NCI-H2081 (cell line): ENCODE measurements at places on chromosomes 6 and 20.
A peak's percentile ranks its signal among the peaks of the same experiment; 100 is the strongest.

- no peak for DNase-seq
These were observed 89.5 kb downstream of the ZMYND8 start for GRCh38 chr20:47266847-47267515.

DNA sequence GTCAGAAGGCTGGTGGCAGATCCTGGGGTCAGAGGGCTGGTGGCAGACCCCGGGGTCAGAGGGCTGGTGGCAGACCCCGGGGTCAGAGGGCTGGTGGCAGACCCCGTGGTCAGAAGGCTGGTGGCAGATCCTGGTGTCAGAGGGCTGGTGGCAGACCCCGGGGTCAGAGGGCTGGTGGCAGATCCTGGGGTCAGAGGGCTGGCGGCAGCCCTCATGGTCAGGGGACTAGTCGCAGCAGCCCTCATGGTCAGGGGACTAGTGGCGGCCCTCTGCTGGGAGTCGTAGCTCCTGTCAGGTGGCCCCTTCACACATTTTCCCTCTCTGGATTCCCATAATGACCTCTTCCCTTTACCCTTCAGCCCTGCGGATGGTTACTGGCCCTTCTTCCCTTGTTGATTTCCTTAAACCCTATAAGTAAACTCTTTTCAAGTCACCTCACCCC, 86.7 kb downstream of the CDC5L start:
- no peak for DNase-seq

GRCh38 chr6:43921039-43921438, 151.0 kb downstream of the VEGFA start:
- no peak for DNase-seq

DNA sequence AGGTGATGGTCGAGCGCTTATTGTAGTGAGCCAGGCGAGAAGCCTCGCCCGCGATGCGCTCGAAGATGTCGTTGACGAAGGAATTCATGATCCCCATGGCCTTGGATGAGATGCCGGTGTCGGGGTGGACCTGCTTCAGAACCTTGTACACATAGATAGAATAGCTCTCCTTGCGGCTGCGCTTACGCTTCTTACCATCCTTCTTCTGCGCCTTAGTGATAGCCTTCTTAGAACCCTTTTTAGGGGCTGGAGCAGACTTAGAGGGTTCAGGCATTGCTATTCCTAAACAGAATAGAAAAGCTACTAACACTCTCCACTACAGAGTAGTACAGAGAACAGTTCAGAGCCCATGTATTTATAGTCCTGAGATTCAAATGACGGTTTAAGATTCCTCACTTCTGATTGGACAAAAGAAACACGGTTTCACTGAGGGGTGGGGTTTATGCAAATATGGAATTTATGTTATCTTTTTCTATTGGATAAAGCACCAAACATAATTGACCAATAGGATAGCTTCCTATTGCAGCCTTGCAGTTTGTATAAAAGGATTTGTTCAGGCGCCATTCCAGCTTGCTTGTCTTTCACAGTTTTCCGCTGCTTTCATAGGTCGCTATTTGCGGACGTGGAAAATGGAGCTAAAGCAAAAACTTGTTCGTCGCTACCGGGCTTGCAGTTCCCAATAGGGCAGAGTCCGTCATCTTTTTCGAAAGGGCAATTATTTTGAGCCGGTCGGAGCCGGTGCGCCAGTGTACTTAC, 43.7 kb upstream of the HFE start:
- no peak for DNase-seq

GRCh38 chr6:87968435-87969278, 79.0 kb upstream of the SPACA1 start:
- DNase-seq, result peak; percentile 34

GRCh38 chr6:93894521-93894920, 475.2 kb upstream of the EPHA7 start:
- DNase-seq, result no peak

- DNase-seq, result no peak
These were observed 436 bp downstream of the CAGE1 start for GRCh38 chr6:7389162-7389450.

GRCh38 chr6:90621581-90621980, 34.7 kb upstream of the MAP3K7 start:
- DNase-seq, result no peak

DNA sequence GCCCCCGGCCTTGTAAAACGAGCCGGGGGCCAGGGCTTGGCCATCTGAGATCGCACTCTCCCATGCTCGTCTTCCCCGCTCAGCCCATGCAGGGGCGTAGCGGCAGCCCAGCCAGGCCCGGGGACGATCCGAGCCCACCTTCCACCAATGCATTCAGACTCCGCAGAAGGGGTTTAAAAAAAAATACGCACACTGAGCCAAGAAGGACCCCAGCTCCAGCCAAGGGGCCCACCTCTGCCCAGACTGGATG, 320 bp downstream of the GSTA4 start:
- no peak for DNase-seq

DNA sequence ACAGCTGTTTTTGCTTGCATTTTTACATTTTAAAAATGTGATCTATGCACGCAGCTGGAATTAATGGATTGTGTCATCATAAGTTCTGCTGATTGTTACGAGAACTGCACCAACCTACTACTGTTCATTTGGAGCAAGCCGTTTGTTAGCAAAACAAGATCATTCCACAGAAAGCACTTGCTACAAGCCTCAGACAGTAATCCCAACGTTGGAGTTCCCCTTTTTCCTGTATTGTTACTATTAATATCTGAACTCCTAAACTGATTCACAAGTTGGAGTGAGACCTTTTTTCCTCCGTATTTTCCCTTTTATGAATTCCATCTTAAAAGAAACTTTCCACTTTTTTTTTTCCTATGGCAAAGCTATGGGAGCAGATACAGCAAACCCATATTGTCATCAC, 3.5 kb downstream of the TENT5A start:
- no peak for DNase-seq

- DNase-seq, result no peak
These were observed 3.0 kb upstream of the IL17A start for GRCh38 chr6:52183131-52183713.

- DNase-seq, result no peak
These were observed 14.8 kb upstream of the TENT5A start for GRCh38 chr6:81767163-81767891.

DNA sequence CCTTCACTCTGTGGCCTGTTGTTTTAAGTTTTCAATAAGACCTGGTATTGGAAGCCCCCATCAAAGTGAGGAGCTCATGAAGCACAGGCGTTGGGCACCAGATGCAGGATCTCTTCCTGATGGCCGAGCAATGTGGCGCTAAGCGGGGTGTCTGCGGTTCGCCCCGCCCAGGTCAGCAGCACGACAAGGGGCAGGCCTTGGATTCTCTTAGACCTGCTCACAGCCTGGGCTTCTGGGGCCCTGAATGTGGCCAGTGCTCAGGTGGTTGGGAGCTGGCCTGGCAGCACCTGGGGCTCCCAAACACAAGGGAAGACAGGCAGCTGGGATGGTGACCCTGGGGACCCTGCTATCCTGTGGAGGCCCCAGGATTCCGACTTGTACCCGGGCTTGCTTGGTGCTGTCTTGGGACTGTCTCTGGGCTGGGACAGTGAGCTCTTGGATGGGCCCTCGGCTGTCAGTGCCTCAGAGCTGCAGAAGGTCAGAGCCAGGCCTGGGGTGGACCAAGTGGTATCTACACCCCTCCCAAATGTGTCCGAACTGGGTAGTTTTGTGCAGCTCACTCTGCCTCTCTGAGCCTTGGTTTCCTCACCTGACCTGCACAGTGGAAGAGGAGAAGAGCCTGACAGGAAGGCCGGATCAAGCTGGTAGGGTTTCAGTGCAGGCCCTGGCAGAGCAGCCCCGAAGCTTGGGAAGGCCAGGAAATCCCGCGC, 69.1 kb downstream of the PHACTR3 start:
- no peak for DNase-seq

DNA sequence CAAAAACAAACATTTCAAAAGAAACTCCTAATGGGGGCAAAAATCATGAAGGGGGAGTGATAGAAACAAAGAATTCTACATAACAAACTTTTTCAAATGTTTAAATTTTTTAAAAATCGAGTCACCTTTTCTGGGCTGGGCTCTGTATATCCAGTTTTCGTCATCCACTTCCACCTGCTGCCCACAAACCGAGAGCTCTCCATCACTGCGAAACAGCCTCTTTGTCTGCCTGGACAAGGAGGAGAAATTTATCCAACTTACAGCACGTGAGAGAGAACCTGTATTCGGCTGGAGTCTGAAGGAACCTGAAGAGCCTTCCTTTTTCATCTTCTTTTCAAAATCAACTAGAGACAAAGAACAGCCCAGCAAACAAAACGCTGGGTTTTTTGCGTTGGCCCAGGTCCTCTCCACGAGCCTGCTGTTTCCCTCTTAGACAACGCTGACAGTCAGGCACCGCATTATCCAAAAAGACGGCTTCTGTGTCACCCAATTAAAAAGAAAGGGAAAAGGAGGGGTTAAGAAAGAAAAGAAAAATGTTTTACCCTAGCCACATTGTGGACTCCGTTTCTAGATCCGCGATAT, 72.4 kb upstream of the NHSL1 start:
- peak; percentile 19 for DNase-seq

GRCh38 chr6:80126657-80127345, 20.3 kb downstream of the BCKDHB start:
- no peak for DNase-seq

DNA sequence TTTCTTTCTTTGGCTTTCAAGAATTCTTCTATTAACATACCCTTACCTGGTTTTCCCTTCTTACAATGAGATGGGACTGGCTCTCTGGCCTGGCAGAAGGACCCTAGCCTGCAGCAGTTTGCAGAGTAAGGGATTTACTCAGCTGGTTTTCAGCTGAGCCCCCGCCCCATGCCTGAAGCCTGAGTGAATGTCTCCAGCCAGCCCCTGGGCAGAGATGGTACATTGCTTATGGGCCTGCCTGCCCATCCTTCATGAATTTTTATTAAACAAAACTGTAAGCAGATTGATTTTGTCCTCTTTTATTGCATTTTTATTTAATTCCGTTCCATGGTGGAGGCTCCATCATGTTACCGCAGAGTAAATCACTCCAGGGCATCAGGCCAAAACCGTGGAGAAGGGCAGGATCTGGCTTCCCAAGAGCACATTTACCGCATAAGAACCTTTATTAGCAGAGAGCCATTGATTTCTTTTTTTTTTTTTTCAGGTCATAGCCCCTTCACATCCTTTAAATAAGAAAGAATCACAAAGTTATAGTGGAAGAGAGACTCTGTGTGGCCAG, 316.2 kb downstream of the DHX35 start:
- DNase-seq, result no peak

GRCh38 chr6:26594730-26595632, 1.8 kb upstream of the ABT1 start:
- DNase-seq, result peak; percentile 63

GRCh38 chr6:155599561-155599960, 143.9 kb upstream of the NOX3 start:
- DNase-seq, result no peak

DNA sequence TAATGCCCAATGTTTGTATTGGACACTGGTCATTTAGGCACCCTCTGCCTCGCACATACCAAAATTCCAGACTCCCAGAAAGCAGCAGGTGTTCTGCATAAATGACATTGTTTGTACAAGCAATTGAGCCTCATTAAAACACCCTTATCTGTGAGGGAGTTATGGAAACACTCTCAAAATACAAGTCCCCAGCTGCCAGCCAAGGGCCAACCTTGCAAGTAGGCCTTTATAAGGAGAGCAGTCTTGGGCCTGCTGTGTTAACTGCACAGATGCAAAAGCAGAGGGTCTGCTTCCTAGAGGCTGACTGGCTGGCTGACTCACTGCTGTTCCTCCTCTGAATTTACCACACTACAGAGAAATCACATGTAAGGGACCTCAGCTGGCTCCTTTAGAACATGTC, 150.4 kb upstream of the HMGN3 start:
- peak; percentile 58 for DNase-seq

DNA sequence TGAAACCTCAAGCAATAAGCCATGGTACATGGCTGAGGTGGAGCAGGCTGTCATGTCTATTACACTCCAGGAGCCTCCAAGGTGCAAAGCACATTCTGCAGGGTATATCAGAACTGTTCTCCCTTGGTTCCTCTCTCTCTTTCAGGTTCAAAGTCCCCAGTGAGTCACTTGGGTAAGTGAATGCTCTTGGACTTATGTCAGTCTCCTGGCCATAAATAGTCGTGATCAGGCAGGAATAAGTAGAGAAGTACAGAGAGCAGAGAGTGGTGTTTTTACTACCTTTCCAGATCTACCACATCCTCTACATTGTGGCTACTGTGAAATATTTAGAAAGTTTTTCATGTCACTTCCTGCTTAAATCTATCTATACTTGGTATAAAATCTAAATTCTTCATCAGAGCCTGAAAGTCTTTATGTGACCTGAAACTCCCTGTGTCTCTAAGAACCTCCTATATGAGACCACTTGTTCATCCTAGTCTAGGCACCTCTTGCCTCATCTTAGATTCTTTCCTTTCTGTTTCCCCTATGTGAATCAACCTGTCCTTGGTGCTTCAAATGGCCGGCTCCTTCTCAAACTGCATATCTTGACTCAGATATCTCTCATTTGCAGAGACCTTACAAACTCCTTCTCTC, 1077.6 kb upstream of the MAP3K7 start:
- no peak for DNase-seq

DNA sequence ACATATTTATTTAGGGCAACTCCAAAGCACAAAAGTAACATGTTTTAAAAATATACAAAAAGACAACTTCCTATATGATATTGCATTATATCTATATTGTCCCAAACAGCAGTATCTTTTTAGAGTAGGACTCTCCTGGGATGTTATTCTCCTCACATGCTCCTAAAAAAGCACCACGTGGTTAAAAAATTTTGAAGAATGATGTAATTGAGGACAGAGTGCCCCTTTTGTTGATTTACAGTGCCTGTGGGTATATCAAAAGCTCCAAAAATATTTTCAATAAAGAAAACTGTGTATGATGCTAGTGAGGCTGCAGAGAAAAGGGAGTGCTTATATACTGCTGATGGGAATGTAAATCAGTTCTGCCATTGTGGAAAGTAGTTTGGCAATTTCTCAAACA, 130.3 kb upstream of the HDAC2 start:
- DNase-seq, result no peak

DNA sequence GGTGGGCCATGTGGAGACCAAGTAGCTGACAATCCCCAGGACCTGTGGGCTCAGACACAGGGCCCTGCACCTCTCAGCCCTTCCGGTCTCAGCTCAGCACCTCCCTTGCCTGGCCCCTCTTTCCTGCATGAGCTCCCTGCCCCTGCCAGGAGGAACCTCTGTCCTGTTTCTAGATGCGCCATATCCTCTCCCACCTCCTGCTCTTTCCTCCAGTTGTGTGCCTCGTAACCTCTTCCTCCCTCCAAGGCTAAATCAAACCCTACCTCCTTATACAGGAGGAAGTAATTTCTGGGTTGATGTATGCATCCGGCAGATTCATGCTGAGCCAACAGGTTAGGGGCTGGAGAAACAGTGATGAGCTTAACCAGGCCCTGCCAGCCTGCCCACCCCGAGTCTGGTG, 30.9 kb downstream of the ITPR3 start:
- DNase-seq, result no peak

- peak; percentile 22 for DNase-seq
These were observed 366.3 kb downstream of the CDKAL1 start for GRCh38 chr6:20900389-20901160.
